Left ventricle myocardium superior (tissue), 1 donor: ENCODE measurements at places on chromosomes 3 and 15.
A peak's percentile ranks its signal among the peaks of the same experiment; 100 is the strongest.

- DNase-seq, result no peak
These were observed 35.9 kb downstream of the CEMIP start for GRCh38 chr15:80815106-80815505.

DNA sequence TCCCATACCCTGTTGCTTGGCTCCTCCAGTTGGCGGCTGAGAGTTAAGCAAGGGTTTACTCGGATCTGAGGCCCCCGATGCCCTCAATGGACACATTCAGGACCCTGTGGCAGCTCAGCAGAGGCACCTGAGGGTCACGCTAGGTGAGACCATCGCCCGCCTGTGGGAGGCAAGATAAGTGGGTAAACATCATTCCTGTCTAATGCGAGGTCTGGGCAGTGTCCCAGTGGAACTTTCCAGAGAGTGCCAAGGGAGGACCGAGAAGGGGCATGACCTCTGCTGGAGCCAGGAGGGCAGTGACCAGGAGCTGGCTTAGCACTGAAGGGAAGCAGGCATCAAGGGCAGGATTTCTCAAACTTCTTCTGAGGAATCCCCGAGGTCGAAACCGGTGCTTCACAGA is 65.4 kb upstream of the SEC61A1 start:
- DNase-seq, result peak; percentile 68

DNA sequence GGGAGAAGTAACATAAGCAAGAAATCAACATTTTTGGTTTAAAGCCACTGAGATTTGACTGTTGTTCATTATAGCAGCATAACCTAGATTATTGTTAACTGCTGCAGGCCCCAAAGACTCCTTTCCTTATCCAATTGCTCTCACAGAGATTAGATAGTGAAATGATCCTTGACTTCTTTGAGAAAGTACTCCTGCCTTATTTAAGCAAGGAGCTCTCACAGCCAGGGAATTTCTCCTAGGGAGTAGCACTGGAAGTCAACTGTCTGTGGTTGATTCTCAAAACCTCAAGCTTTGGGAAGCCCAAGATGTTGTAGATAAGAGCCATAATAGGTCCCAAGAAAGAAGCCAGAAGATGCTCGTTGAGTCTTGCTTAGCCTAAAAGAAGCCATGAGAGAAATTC is 151.8 kb upstream of the TSC22D2 start:
- DNase-seq, result no peak

DNA sequence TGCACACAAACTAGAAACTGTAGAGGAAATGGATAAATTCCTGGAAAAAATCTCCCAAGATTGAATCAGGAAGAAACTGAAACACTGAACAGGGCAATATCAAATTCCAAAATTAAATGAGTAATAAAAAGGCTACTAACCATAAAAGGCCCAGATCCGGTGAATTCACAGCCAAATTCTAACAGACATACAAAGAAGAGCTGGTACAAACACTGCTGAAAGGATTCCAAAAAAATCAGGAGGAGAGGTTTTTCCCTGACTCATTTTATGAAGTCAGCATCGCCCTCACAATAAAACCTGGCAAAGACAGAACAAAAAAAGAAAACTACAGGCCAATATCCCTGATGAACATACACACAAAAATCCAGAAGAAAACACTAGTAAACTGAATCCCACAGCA is 462.4 kb upstream of the THBS1 start:
- DNase-seq, result no peak

GRCh38 chr3:52146189-52146588 is 8.0 kb downstream of the POC1A start:
- DNase-seq, result no peak

GRCh38 chr15:67116742-67117141 is 51.3 kb downstream of the SMAD3 start:
- DNase-seq, result no peak

DNA sequence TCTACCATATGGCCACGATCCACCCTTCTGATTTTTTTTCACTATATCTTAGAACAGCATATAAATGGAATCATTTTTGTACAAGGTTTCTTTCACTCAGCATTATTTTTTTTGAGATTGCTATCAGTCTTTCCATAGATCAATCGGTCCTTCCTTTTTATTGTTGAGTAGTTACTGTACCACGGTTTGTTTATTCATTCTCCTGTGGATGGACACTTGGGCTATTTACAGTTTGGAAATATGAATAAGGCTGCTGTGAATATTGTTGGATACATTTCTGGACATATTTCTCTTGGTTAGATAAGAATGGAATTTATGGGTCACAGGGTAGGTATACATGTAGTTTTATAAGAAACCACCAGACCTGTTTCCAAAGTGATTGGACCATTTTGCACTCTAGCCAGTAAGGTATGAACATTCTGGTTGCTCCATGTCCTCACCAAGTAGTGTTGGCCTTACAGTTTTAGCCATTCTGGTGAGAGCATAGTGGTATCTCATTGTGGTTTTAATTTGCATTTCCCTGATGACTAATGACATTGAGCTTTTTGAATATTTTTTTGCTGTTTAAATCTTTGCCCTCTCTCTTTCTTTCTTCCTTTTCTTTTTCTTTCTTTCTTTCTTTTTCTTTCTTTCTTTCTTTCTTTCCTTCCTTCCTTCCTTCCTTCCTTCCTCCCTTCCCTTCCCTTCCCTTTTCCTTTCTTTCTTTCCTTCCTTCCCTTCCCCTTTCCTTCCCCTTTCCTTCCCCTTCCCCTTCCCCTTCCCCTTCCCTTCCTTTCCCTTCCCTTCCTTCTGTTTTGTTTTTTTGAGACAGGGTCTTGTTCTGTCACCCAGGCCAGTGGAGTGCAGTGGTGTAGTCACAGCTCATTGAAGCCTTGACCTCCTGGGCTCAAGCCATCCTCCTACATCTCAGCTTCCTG is 49.2 kb downstream of the LRRK1 start:
- no peak for DNase-seq

DNA sequence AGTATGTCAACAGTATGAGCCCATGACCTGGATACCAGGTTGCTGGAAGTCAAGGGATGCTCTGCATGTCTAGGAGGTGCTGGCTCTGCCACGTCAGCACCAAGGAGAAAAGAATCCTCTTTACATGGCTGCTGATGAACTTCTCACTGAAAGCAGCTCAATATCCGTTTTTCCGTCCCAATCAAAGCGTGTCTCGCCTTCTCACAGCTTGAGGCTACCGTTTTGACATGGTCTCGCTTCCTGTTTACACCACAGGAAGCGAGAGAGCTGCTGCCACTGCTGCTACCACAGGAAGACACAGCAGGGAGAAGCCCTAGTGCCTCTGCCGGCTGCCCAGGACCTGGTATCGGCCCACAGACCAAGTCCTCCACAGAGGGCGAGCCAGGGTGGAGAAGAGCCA is 27.3 kb downstream of the STARD5 start:
- peak; percentile 56 for DNase-seq

DNA sequence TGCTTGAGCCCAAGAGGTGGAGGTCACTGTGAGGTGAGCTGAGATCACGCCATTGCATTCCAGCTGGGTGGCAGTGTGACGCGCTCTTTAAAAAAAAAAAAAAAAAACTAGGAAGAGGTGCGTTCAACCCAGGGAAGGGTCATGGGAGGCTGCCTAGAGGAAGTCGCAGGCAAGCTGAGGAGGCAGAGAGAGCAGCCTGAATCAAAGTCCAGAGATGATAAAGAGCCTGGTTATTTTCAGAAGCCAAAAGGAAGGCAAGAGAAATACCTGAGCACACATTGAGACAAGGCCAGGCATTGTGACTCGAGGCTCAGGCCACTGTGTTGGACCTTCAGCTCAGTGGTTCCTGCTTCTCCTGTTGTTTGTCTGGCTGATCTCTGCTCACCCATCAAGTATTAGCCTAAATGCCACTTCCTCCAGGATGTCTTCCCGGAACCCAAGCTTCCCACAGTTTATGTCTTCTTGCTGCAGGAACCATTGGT is 16.1 kb upstream of the GCNT3 start:
- no peak for DNase-seq

DNA sequence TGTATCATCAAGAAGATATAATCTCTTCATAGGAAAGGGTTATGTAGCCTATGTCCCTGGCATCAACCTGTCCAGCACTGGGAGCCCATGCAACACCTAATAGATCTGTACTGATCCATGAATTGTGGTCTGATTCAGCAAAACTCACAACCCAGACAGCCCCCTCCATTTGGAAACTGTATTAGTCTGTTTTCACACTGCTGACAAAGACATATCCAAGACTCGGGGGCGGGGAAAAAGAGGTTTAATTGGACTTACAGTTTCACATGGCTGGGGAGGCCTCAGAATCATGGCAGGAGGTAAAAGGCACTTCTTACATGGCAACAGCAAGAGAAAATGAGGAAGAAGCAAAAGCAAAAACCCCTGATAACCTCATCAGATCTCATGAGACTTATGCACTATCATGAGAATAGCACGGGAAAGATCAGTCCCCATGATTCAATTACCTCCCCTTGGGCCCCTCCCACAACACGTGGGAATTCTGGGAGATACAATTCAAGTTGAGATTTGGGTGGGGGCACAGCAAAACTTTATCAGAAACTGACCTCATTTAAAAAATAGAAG is 83.3 kb downstream of the TRIM42 start:
- DNase-seq, result no peak

DNA sequence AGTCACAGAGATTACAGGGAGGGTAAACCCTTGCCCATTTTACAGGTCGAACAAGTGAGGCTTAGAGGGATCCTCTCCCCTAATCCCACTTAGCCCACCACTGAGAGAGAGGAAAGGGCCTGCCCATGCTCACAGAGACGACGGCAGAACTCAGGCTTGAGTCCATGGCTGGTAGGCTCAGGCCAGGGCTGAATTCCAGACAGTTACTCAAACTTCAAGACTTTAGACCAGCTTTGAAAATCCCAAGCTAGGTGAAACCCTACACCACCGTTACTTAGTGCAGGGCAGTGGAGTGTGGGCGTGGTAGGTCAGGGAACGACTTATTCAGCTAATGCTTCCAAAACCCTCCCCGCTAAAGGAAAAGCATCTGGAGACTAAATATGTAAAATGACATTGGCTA is 16.4 kb downstream of the GRIP2 start:
- no peak for DNase-seq
